ENCODE measurements at places on chromosomes 13 and 19.

- DNase-seq = no peak
Observed at GRCh38 chr13:113157206-113157928, 1.1 kb upstream of the PROZ start.

- DNase-seq = no peak
Observed at GRCh38 chr19:44848036-44848811, 2.1 kb downstream of the NECTIN2 start.

- no peak for DNase-seq
Observed at GRCh38 chr19:45994456-45994997, 740 bp upstream of the CCDC61 start.

- DNase-seq = no peak
Observed at GRCh38 chr19:48636859-48637448, at the start of gene DBP. Gene DBP, minus strand, starts transcription at chr19:48637379. Its CDS starts 385 bp downstream, at chr19:48636994.

- no peak for DNase-seq
Observed at GRCh38 chr13:52067237-52067636, 42.7 kb downstream of the UTP14C start.

GRCh38 chr19:45848922-45849321 lies 14.0 kb downstream of the SYMPK start:
- DNase-seq = no peak

- no peak for DNase-seq
Observed at GRCh38 chr13:99432609-99433542, 68.4 kb upstream of the TM9SF2 start.

- DNase-seq = no peak
Observed at GRCh38 chr13:111177921-111178320, 62.8 kb downstream of the ARHGEF7 start.

Data from HFF-Myc (cell line).